Thyroid gland (tissue), 4 donors: ENCODE measurements at places on chromosomes 2 and 18. TPM values are rescaled to one million over a fixed set of nuclear protein-coding genes. Genes with fewer than 3 reads are reported as not detected.

DNA sequence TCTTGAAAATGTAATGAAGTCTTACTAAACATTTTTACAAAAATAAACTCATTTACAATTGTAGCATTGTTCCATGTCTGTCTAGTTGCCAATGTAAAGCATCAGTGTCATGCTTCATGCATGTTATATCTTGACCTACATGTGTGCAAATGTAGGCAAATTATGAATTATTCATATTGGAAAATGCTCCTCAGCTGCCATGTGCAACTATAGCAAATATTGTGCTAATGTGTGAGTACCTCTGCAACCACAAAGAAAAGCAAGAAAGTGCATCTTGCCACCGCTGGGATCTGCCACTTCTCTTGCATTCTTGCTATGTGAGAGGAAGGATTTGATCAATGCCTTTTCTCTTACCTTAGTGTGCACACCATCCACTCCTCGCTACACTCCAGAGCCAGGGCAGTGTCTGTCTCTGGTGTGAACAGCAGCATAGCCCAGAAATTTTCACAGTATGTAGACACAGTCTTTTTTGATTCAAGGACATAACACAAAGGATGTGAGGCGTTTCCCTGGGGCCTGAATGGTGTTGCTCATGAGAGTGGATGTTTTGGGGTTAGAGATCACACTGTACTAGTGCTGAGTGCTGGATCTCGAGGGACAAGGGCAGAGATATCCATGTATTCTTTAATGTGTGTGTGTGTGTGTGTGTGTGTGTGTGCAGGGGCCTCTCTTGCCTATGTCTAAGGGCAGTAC is 47.6 kb upstream of the HAAO start:
- no peak for DNase-seq

EGR4 gene
- not detected for total RNA-seq

DNA sequence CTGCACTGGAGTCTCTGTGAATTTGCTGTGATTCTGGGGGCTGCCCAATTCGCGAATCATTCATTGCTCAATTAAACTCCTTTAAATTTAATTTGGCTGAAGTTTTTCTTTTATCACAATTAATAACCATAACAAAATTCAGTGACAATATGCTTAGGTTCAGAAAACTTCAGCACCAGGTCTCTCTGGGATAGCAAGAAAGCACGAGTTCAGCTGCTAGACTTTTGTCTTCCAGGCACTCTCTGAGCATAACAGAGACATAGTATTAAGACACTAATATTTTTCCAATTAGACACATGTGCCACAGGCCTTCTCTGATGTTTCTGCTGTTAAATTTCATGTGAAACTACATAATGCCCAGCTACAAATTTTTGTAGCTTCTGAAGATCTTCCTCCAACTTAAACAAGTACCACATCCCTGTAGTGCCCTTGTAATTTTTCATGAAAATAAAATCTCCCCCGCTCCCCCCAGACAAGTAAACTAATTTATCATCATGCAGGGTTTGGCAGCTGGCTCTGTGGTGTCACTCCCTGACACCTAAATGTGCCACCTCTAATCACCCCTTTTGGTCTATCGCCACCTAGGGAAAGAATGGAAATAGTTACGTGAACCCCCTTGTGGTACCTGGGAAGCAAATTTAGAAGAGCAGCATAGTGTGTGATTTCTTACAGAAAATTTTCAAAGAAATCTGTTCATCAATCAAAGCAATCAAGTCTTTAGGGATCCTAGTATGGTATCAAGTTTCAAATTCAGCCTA is 94.1 kb downstream of the CSRNP3 start:
- DNase-seq = no peak

RNF152 gene
- 21.4 TPM for total RNA-seq

PDIA6 gene
- 540 TPM for total RNA-seq

- no peak for DNase-seq
Measured at GRCh38 chr2:231222318-231223000, 24.0 kb downstream of the ARMC9 start.

- DNase-seq = no peak
Measured at GRCh38 chr18:69996951-69997798, 49.5 kb upstream of the CD226 start.

CCDC150 gene
- 1.6 TPM for total RNA-seq

GRCh38 chr2:187964746-187965145 is 326.9 kb upstream of the GULP1 start:
- no peak for DNase-seq

GRCh38 chr18:55275039-55275901 is 312.7 kb downstream of the TCF4 start:
- no peak for DNase-seq

DNA sequence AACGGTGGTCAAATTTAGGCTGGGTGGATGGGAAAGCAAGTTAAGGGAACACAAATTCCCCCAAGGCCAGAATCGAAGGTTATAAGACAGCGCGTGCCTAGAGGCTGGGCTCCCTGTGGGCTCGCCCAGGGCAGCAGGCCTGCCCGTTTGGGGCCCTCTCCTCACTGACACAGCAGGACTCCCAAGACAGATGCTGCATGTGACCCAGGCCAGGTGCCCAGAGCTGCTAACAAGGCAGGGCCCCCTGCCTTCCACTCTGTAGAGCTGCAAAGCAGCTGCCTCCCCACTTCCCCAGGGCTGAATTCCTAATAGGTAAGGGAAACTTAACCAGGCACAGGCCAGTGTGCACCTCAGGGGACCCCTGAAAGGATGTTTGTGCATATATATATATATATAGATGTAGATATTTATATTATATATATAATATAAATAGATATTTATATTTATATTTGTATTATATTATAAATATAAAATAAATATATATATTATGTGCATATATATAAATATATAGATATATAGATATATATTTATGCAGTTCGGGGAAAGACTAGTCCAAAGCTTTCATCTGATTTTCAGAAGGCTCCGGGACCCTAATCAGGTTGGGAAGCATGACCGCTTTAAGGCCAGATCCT is 43.7 kb downstream of the TMEM37 start:
- no peak for DNase-seq

MC2R gene
- total RNA-seq = not detected

DNA sequence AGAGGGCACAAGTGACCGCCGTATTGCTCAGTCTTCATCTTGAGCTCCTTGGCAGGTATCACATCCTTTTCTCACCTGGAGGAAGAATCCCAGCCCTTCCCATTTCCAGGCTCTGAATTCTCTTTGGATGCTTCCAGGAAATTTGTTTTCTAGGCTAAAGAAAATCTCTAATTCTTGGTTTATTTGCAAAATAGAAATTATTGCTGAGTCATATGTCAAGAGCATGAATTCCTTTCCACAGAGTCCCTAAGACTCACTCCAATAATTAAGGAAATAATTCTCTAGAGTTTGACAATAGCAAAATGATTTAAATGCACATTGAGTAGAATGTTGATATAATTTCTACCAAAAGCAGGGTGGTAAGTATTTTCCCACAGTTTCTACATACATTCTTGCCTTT is 16.3 kb upstream of the CCDC68 start:
- DNase-seq = no peak

CYTIP gene
- total RNA-seq = 10.6 TPM

DNA sequence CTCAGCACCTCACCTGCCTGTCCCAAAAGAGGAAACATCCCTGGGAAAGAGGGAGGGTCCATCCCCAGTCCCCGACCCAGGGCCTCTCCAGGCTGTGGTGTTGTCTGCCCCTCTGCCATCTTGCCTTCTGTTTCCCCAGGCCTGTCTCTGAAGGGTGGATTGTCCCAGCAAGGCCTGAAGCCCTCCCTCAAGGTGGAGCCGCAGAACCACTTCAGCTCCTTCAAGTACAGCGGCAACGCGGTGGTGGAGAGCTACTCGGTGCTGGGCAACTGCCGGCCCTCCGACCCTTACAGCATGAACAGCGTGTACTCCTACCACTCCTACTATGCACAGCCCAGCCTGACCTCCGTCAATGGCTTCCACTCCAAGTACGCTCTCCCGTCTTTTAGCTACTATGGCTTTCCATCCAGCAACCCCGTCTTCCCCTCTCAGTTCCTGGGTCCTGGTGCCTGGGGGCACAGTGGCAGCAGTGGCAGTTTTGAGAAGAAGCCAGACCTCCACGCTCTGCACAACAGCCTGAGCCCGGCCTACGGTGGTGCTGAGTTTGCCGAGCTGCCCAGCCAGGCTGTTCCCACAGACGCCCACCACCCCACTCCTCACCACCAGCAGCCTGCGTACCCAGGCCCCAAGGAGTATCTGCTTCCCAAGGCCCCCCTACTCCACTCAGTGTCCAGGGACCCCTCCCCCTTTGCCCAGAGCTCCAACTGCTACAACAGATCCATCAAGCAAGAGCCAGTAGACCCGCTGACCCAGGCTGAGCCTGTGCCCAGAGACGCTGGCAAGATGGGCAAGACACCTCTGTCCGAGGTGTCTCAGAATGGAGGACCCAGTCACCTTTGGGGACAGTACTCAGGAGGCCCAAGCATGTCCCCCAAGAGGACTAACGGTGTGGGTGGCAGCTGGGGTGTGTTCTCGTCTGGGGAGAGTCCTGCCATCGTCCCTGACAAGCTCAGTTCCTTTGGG is 47.2 kb downstream of the BOLA3 start:
- DNase-seq = peak; percentile 70

GRCh38 chr2:184598316-184599053 is at the start of gene ZNF804A:
Gene ZNF804A, plus strand, starts transcription at chr2:184598529. Its CDS starts 431 bp downstream, at chr2:184598960.
- DNase-seq = peak; percentile 76

- DNase-seq = no peak
Measured at GRCh38 chr18:10040287-10041011, 126.6 kb downstream of the VAPA start.

GRCh38 chr2:1632510-1632909 is 111.8 kb downstream of the PXDN start:
- no peak for DNase-seq

UGT1A3 gene
- total RNA-seq = not detected

DNA sequence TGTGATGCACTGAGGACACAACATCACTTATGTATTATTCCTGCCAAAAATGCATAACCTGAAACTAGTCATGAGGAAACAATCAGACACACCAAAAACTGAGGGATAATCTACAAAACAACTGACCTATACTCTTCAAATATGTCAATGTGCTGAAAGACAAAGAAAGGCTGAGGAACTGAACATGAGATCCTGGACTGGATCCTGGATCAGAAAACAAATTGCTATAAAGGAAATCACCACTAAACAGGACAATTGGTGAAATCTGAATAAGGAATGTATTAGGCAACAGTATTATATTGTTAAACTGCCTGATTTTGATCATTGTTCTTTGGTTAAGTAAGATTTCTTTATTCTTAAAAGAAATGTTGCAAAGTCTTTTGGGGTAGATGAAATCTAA is 28.8 kb downstream of the CUL3 start:
- no peak for DNase-seq

STRN gene
- 18.5 TPM for total RNA-seq

TMEM163 gene
- total RNA-seq = 0.67 TPM

ACMSD gene
- not detected for total RNA-seq

DNA sequence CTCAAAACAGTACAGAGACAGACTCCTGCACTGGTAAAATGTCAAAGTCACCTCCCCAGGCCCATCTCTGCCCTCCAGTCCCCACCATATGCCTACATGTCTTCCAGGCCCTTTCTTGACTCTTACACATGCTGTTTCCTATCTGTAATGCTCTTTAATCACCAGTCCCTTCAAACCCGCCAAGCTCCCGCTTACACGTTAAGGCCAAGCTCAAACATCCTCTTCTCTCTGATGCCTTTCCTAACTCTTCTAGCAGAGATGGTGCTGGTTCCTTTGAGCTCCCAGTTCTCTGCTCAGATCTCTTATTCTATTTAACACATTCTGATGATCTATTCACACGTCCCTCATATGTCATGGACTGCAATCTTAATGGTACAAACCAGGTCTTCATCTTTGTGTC is 5.0 kb downstream of the EVA1A start:
- DNase-seq = no peak

CHRND gene
- not detected for total RNA-seq

GRCh38 chr2:176356251-176356650 is 87.0 kb downstream of the MTX2 start:
- DNase-seq = no peak

GRCh38 chr2:128611421-128612320 is 293.0 kb upstream of the HS6ST1 start:
- DNase-seq = no peak
